ENCODE measurements at places on chromosomes 3 and 15. TPM values are rescaled to one million over a fixed set of nuclear protein-coding genes. Genes with fewer than 3 reads are reported as not detected.

DNA sequence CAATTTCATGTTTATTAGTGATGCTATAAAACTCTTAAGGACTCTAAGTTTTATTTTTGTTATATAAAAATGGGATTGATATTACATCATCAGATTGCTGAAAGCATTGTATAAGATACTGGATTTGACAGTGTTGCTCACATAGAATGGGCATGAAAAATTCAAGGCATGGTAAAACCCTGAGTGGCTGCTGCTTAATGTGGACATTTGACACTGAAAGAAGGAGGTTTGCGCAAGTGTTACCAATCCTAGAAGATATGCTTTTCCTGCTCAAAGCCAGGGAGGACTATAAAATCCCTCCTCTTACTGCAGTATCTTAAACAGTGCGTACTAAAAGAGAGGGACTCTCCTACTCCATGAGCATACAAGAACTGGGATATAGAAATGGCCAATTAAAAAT lies 65.8 kb upstream of the PTX3 start:
- DNase-seq = no peak

GRCh38 chr15:81106560-81106959 lies 27.5 kb upstream of the CFAP161 start:
- DNase-seq = no peak

GRCh38 chr15:66789029-66790025 lies 87.3 kb downstream of the SMAD6 start:
- DNase-seq = no peak

DNA sequence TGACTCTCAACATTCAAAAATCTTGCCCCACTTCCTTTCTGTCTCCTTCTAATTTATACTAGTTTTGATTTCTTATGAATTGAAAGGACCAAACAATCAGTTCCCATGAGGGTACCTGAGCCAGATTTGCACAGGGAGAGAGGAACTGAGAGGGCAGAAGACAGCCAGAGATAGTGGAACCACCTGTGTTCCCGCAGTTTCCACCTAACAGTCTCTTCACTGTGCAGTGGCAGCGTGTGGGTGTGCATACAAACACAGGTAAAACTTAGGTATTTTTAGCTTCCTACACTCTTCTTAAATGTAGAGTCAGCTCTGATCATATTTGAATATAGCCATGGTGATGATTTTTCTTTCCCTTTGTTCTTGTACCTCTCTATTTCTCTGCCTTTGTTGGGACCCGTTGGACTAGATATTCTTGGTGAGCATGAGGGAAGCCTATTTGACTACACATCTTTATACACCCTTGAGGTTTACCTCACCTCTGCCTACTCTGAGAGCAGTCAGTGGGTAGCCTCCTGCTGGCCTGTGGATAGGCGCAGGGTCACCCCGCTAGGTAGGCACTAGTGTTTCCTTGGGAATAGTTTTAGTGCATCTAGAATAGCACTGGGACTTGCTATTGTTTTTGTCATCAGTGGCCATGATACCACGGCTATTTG lies 58.8 kb downstream of the MAP3K13 start:
- DNase-seq = no peak

Gene ZNF35
- 28.1 TPM for total RNA-seq

DNA sequence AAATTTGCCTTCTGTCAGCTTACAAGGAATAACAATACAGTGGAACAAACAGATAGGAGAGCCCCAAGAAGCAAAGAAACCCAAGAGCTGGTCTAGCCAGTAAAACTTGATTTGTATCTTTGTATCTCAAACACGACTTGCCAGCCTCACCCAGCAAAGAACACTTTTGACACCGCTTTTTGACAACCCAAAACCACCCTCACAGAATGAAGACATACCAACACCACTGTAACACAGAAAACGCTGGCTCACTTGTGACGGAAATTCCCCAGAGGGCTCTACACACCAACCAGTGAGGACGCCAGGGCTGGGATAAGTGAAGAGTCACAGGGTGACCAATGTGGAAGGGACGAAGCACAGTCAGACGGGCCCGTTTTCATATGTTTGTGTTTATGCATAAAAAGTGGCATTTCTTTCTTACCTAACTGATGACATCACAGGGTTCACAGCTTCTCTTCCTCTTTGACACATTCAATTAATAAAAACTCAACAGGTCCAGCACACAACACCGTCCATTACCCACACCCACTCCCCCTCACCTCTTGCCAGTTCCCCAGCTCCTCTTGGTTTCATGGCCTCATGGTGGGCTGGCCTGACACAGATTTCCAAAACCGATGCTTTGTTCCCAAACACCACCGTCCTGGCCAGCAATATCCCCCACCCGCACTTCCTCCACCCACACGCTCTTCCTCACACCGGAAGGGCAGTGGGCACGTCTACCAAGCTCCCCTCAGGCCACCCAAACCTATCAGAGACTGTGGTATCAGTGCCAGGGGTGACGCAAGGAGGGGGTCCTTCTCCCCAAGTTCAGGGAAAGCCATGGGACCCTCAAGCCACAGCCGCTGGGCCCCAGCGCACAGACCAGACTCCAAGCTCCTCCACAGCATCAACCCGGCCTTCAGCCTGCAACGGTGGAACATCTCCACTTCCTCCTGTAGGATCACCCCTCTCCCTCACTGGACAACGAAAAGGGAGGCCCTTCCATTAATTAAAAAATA lies 94.2 kb downstream of the ADAMTS17 start:
- DNase-seq = no peak
